ENCODE measurements at places on chromosomes 7 and 10. TPM values are rescaled to one million over a fixed set of nuclear protein-coding genes. Genes with fewer than 3 reads are reported as not detected.

- no peak for DNase-seq
These were observed 26.3 kb upstream of the PPIF start for GRCh38 chr10:79320820-79321493.

DNA sequence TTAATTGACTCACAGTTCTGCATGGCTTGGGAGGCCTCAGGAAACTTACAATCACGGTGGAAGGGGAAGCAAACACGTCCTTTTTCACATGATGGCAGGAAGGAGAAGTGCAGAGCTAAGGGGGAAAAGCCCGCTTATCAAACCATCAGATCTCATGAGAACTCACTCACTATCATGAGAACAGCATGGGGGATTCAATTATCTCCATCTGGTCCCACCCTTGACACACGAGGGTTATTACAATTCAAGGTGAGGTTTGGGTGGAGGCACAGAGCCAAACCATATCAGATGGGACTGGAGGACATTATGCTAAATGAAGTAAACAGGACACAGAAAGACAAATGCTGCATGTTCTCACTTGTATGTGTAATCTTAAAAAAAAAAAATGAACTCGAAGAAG, 141.4 kb upstream of the HABP2 start:
- no peak for DNase-seq

DNA sequence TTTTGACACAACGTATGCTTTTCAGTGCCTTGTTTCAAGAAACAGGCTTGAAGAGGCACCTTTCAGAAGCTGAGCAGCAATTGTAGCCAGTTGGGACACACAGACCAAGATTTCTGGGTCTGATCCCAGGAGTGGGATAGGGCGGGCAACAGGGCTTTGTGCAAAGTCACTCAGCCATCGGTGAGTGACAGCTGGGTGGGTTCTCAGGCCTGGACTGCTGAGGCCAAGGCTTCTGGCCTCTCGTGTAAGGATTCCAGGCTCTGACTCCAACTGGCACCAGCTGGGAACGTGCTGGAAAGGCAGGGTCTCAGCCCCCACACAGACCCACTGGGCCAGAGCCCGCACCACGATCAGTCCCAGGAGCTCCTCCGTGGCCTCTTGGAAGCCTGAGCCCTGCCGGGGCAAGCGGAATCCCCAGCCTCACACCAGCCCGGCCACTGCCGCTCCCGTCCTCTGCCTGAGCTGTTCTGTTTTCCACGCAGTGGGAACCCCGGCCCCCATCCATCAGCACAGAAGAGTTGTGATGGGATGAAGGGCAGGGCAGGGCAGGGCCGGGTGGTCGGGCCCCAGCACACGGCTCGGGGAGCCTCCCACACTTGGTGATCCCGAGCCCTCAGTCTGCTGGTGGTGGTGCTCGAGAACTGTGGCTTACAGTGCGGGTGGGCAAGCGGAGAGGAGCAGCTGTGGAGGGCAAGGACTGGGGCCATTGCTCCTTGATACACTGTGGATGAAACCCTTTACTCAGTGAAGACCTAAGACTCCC, 46.8 kb downstream of the VIPR2 start:
- no peak for DNase-seq

- DNase-seq, result no peak
These were observed 2.6 kb downstream of the ZC3HAV1 start for GRCh38 chr7:139106959-139107358.

GRCh38 chr7:152501506-152501905, 65.7 kb upstream of the KMT2C start:
- no peak for DNase-seq

SMKR1 gene
- polyA plus RNA-seq, result 19.5 TPM

TBX20 gene
- polyA plus RNA-seq, result not detected
